ENCODE measurements at places on chromosomes 1 and 21.

DNA sequence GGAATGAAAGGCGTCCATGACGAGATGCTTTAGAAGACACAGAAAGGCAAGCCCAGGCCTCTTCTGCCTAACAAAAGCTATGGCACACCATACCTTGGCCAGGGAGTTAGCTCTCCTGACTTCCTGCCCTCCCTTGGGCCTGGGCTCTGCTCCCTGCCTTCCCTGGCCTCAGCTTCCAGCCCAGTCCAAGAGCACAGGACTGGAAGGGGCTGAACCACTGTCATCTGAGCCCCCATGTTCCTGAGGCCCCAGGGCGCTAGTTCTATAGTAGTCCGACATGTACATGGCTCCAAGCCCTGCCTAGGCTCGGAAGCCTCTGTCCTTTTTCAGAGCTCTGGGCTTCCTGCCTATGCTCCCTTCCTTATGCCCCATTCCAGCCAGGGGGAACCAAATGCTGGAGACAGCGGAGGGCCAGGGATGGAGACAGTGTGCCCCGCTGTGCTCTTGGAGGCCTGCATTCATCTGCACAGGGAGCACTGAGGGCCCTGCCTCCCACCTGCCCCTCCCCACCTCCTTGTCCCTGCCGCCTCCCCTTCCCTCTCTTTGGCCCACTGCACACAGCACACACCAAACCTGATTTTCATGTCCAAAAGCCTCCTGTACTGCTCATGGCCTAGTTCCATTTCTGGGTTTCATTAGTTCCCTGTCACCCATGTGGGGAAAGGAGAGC is 240.1 kb downstream of the RHOU start:
- DNase-seq, result no peak
- H3K4me1 ChIP-seq, result no peaks in the 10 kb centered on the region
- H3K27ac ChIP-seq, result no peak overlapping the region
- H3K27me3 ChIP-seq, result no peaks in the 10 kb centered on the region

DNA sequence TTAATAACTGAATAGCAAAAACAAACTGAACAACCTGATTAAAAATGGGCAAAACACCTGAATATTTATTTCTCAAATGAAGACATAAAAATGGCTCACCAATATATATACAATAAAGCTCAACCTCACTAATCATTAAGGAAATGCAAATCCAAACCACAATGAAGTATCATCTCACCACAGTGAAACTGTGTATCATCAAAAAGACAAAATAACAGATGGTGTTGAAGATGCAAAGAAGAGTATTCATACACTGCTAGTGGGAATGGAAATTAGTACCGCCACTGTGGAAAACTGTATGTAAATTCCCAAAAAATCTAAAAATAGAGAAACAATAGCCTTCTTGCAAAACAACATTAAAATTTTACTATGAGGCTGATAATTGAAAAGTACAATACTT is 1660.1 kb upstream of the B3GALT2 start:
- no peaks in the 10 kb centered on the region for H3K27me3 ChIP-seq
- no peaks in the 10 kb centered on the region for H3K4me1 ChIP-seq
- H3K4me3 ChIP-seq, result no peak overlapping the region

DNA sequence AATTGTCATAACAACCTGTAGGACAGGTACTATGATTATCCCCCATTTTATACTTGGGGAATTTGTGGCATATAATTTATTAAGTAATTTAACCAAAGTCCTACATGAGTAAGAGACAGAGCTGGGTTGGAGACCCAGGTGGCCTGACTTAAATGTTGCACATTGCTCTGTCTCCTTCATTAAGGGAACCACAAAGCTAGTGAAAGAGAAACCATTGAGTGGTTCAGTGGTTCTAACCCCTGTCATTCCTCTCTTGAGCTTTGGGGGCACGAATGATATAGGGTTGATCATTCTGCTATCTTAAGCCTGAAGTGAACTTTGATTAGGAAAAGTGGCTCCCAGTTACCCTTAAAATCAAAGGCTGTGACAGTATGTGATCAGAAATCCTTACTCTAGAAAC is 5.3 kb upstream of the MAP3K7CL start:
- no peaks in the 10 kb centered on the region for H3K27me3 ChIP-seq
- H3K4me3 ChIP-seq, result no peak overlapping the region
- no peaks in the 10 kb centered on the region for H3K4me1 ChIP-seq
- H3K36me3 ChIP-seq, result no peaks in the 10 kb centered on the region
- no peak for DNase-seq

GRCh38 chr21:42568376-42568775 is 54.7 kb downstream of the SLC37A1 start:
- no peak for DNase-seq
- no peak overlapping the region for H3K27ac ChIP-seq
- H3K4me1 ChIP-seq, result no peaks in the 10 kb centered on the region

GRCh38 chr1:168989985-168990384 is 116.5 kb upstream of the ATP1B1 start:
- no peak overlapping the region for H3K27ac ChIP-seq
- H3K4me1 ChIP-seq, result no peaks in the 10 kb centered on the region
- no peaks in the 10 kb centered on the region for H3K27me3 ChIP-seq
- H3K4me3 ChIP-seq, result no peak overlapping the region
- no peak for DNase-seq

DNA sequence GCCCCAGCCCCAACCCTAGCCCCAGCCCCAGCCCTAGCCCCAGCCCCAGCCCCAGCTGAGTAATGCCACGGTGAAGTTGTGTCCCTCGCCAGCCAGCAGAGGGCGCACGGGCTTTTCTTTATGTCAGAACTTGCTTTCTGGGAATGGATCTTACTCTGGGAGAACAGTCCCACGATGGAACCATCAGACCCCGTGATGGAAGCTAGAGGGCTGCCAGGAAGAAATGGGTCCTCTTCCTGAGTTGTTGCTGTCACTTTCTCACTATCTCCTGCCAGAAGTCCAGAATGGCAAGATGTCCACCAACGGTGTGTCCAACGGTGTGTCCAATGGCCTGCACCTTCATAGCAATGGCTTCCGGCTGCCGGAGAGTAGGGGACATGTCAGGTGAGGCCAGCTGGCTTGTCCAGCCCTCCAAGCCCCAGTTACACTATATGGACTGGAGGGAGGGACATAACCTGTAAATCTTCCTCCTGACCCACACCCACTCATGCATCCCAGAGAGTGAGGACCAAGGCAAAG is 25.1 kb upstream of the TMEM222 start:
- H3K4me3 ChIP-seq, result no peak overlapping the region
- H3K27ac ChIP-seq, result no peak overlapping the region
- H3K4me1 ChIP-seq, result no peaks in the 10 kb centered on the region
